ENCODE measurements at places on chromosomes 6 and 20. TPM values are rescaled to one million over a fixed set of nuclear protein-coding genes. Genes with fewer than 3 reads are reported as not detected.

COL11A2 gene
- 0.18 TPM for polyA plus RNA-seq

TRDN gene
- not detected for polyA plus RNA-seq

GRIK2 gene
- polyA plus RNA-seq = 0.26 TPM

DST gene
- 163 TPM for polyA plus RNA-seq

HLA-F gene
- 36.2 TPM for polyA plus RNA-seq

SPAG4 gene
- 0.93 TPM for polyA plus RNA-seq

DNA sequence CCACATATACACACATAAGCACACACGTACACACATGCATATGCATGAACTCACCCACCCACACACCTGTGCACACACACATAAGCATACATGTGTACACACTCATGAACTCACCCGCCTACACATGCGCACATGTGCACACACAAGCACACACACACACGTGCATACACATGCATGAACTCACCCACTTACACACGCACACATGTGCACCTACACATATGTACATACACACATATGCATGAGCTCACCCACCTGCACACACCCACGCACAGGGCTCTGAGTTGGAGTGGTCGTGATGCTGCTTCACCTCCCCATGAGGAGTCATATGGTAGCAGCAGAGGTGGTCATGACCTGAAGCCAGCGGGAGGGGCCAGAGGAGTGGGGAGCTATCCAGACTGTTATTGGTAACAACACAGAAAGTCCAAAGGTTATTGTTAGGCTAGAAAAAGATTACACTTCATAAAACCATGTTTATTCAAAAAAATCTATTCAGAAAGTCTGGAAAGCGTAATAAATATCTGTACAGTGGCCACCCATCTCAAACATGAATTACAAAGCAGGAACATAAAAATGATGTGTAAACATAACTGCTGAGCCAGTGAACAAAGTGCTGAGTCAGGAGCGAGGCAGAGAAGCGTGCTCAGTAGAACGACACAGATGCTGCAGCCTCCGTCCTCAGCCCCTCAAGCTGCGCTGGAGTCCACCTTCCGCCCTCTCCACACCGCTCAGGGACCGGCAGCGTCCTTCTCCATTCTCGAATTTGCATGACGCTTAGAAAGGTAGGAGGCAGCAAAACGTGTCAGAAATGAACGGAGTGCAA, 26.4 kb upstream of the MPC1 start:
- DNase-seq = no peak

GRCh38 chr6:5059036-5059896, 25.9 kb upstream of the PPP1R3G start:
- DNase-seq = no peak

DNA sequence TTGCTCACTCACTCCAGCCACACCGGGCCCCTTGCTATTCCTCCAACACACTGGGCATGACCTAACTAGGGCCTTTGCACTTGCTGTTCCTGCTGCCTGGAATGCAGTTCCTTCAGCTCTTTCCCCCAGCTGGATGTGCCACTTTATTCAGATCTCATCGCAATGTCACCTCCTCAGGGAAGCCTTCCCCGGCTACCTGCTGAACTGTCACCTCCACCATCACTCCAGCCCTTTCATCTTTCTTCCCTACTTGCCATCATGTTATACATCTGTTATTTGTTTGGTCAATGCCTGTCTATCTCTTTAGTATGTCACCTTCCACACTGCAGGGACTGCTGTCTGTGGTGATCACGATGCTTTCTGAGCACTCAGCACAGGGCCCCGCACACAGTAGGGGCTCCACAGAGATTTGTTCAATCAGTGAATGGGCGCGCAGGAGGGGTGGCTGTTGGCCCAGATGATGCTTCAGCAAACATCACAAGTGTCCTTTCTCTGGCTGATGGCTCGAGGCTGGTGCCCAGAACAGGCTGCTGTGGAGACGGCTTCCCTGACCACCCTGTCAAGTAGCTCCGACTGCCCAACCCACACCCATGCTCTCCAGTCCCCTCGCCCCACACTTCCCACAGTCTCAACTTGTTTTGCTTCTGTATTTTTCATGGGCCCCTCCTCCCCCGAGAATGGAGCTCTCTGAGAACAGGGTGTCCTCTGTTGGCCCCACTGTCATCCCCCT, 31.8 kb downstream of the CEBPB start:
- DNase-seq = no peak

GRCh38 chr6:626236-626635, 30.7 kb downstream of the HUS1B start:
- no peak for DNase-seq

DNA sequence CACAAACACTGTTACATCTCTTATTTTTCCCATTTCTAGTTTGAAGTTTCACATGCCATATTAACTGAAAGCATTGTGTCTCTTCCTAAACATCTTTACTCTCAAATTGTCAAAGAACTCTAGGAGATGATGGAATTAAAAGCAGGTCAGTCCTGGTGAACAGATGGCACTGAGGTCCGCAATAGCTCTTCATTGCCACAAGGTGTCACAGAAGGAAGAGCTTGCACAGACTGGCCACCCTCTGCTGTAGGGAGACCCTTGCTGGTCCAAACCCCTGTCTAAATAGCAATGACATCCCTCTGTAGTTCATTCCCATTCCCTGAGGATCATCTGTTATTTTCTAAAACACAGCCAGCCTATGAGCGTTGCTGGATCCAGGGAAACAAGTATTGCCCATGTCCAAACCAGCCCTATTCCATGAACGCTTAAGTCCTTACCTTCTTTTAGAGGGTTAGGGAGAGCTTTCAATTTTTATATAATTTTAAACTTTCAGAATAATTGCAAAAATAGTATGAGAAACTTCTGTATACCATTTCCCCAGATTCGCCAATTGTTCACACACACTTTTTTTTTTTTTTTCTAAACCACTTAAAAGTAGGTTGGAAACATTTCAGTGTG, 10.1 kb upstream of the HDAC2 start:
- no peak for DNase-seq

- DNase-seq = no peak
Measured at GRCh38 chr6:148925701-148926100, 178.9 kb downstream of the UST start.
